Stimulated activated CD4-positive, alpha-beta T cell treated with anti-CD3 and anti-CD28 coated beads, Interleukin-4, amount 100 ng/mL, for 4 hours (primary cell): ENCODE measurements at places on chromosomes 5 and 9.

- DNase-seq, result no peak
Measured at GRCh38 chr5:124453221-124454051, 293.0 kb downstream of the ZNF608 start.

DNA sequence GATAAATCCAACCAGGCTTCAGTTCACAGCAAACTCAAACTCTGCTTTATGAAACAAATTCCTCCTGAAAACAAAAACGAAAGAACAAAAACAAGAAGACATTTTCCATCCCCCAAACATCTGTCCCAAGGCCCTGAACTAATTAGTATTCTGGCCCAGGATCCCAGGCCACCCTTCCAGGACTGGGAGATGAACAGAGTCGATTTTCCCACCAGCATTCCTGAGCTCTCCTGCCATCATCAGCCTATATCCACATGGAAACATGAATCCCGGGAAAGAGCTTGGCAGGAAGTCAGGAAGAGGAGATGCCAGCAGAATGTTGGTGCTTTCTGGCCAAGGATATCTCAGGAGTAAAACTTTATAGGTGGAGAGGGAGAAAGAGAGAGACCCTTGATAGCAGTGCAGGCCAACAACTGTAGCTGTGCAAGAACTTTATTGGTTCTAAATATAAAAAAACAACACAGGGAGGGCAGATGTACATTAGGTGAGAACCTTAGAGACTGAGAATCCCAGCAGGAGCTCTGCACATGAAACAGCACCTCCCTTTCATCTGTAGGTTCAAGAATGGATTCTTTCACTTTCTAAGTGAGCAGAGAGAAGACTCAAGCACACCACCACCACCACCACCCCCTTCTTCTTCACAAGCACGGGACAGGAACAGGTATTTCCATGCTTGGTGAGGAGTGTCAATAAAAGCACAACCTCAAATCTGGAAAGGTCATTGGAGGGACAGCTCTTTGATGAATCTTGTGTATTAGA is 190.7 kb upstream of the TAS2R1 start:
- no peak for DNase-seq

DNA sequence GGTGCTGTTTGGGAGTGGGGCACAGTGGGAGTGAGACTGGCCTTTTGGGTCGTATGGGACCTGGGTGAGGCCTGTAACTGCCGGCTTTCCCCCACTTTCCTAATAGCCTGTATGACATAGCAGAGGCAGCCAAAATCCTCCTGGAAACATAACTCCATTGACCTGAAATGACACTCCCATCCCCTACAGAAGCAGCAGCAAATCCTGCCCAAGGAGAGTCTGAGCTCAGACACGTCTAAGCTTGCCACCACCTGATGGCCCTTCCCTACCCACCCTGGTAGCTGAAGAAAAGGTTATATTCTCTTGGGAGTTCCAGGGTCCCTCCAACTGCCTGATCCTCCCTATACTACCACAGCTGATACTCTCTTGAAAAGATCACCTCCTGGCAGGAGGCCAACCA is 179.8 kb upstream of the ARRDC3 start:
- DNase-seq, result no peak

DNA sequence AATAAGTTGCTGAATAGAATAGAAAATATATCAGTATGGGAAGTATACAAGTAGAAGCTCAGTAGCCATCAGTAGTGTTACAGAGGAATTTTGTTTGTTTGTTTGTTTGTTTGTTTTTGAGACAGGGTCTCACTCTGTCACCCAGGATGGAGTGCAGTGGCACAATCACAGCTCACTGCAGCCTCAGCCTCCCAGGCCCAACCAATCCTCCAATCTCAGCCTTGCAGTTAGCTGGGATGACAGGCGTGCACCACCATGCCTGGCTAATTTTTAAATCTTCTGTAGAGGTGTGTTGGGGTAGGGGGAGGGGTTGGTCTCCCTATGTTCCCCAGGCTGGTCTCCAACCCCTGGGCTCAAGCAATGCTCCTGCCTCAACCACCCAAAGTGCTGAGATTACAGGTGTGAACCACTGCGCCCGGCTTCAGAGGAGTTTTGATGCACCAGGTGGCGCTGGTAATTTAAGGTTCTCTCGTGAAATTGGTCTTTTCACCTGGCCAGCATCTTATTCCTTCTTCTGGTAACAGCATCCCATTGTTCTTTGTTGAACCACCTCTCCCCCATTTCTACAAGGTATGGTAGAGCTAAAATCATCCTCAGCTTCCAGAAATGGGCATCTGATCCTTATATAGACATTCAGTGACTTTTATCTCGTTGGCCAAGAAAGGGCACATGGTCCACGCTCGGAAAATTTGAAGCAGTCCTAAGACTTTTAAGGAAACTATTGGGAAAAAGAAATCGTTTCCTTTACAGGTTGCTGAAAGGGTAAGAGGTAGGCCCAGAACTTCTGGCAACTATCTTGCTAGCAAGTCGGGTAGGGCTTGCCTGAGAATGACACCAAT is 157.1 kb downstream of the ARRDC3 start:
- peak; percentile 57 for DNase-seq

- no peak for DNase-seq
Measured at GRCh38 chr9:37619806-37620205, 27.4 kb upstream of the TOMM5 start.

DNA sequence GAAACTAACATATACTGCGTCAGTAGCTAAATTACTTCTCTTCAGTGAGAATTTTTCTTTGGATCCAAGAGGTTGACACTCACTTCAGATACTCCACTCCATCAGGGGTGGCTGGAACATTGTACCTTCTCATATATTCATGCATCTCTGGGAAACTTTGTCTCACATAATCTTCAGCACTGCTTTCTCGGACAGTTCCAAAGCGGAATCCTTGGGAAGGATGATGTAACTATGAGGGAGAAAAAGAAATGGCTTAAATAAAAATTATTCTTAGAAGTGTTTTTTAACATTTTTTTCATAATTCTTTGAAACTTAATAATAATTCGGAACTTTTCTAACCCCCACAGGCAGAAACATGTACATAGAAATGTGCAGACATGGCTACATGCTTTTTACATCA is 33.4 kb upstream of the PPP3R2 start:
- no peak for DNase-seq

- no peak for DNase-seq
Measured at GRCh38 chr9:133181561-133181960, 17.8 kb upstream of the GBGT1 start.

DNA sequence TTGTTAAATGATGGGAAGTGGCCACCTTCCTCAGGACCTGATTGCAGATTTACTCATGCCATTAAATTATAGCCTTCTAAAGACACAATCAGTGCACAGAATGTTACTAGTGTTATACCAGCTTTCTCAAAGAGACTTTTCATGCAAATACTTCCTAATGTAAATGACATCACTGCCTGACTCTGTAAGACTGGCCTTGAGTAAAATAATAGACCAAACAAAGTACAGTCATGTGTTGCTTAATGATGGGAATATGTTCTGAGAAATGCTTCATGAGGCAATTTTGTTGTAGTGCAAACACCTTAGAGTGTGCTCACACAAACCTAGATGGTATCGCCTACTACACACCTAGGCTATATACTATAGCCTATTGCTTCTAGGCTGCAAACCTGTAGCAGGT is 17.0 kb upstream of the C1QTNF3 start:
- no peak for DNase-seq

DNA sequence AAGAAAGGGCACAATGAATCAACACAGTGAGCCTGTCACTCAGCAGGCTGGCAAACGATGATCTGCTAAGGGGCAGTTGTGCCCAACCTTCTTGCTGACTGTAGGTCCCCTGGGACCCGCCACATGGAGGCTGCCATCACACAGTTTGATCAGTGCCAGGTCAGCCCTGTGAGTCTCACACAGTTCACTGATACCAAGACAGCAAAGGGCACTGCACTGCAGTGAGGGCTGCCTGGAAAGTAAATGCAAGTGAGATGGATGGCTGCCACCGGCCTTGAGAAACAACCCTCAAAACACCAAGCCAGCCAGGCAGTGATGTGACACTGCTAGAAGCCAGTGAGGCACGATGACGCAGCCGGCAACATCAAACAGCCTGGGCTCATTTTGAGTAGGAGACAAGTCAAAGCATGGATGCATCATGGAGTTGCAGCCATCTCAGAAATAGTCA is 30.3 kb downstream of the FOXD1 start:
- no peak for DNase-seq

DNA sequence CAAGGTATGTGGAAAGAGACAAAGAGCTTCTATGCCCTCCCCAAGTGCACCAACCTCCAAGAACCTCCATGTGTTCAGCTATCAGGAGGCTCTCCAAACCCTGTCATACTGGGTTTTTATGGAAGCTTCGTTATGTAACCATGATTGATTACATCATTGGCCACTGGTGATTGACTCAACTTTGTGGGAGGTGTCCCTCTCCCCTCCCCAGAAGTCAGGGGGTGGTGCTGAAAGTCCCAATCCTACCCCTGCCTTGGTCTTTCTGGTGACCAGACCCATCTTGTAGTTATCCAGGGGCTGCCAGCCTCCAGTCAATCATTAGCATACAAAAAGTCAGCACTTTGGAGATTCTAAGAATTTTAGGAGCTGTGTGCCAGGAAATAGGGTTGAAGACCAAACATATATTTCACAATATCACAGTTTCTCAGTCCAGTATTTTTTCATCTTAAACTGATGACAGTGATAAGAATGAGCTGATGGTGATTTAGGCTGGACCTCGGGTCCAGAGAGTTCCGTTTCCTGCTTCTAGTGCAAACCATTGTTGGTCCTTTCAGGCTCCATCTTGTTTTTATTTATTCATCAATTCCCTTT is 27.3 kb upstream of the FANCC start:
- no peak for DNase-seq

- no peak for DNase-seq
Measured at GRCh38 chr9:130308081-130308571, 42.6 kb downstream of the HMCN2 start.
